ENCODE measurements at places on chromosomes 4 and X. TPM values are rescaled to one million over a fixed set of nuclear protein-coding genes. Genes with fewer than 3 reads are reported as not detected.

Gene DRD5
- total RNA-seq: 0.09 TPM

Gene P2RY4
- total RNA-seq: not detected

Gene ARX
- not detected for total RNA-seq

Gene PDLIM3
- total RNA-seq: 8.6 TPM

Gene CTBP1
- 98.2 TPM for total RNA-seq

Gene SLITRK2
- total RNA-seq: 0.80 TPM

Gene CXCL11
- total RNA-seq: 7.1 TPM

Data from thymus (tissue), 14 donors.